ENCODE measurements at places on chromosomes 1 and 21.

DNA sequence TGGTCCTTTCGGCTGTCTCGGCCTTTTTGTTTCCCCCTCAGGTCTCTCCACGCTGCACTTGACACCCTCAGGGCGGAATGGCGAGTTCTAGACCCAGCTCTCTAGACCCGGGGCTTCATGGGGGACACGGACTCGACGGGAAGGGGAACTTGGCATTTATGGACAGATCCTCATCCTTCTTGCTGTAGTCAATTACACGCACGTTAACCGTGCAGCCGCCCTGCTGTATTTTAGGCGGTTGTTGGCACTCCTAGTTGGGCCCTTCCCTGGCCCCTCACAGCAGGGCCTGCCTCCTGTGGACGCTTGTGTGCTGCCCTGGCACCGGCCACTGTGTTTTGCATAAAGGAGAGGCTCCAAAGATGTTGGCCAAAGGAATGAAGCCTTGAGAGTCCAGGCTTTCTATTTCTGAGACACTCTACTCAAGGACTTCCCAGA is 558 bp upstream of the BTG3 start:
- DNase-seq, result peak; percentile 28

GRCh38 chr1:155472491-155473083 is 90.0 kb downstream of the ASH1L start:
- DNase-seq, result peak; percentile 32

- no peak for DNase-seq
Observed at GRCh38 chr1:207898836-207899235, 12.1 kb downstream of the CD34 start.

- DNase-seq, result no peak
Observed at GRCh38 chr1:177779166-177779965, 190.5 kb downstream of the SEC16B start.

DNA sequence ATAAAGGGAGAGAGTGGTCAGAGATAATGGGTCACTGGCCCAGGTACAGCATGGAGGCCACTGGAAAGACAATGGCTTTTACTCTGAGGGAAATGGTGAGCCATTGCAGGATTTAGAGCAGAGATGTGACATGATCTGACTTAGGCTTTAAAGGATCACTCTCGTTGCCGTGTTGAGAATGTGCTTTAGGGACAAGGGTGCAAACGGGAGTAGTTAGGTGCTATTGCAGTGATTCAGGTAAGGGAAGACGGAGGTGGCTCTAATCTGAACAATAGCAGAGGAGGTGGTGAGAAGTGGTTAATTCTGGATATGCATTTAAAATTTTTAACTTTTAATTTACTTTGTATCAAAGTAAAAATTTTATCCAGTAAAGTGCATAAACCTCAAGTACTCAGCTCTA is 9.8 kb downstream of the ADORA1 start:
- DNase-seq, result no peak

DNA sequence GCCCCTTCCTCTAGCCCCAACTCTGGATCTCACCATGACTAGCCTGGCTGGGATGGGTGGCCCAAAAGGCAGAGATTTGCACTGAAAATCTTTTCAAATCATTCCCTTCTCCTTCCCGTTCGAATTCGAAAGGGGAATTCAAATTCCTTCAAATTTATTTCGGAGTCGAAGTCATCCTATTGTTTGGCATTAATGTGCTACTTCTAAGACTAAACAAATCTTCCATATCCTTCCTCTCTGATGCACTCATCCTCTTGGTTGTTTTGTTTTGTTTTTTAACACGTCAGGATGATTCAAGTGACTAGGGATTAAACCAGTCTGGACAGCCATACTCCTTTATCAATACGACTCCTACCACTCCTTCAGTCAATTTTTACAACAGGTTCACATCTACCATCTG is 95.5 kb upstream of the SGIP1 start:
- DNase-seq, result no peak

- no peak for DNase-seq
Observed at GRCh38 chr1:40903106-40903505, 40.9 kb upstream of the CITED4 start.

DNA sequence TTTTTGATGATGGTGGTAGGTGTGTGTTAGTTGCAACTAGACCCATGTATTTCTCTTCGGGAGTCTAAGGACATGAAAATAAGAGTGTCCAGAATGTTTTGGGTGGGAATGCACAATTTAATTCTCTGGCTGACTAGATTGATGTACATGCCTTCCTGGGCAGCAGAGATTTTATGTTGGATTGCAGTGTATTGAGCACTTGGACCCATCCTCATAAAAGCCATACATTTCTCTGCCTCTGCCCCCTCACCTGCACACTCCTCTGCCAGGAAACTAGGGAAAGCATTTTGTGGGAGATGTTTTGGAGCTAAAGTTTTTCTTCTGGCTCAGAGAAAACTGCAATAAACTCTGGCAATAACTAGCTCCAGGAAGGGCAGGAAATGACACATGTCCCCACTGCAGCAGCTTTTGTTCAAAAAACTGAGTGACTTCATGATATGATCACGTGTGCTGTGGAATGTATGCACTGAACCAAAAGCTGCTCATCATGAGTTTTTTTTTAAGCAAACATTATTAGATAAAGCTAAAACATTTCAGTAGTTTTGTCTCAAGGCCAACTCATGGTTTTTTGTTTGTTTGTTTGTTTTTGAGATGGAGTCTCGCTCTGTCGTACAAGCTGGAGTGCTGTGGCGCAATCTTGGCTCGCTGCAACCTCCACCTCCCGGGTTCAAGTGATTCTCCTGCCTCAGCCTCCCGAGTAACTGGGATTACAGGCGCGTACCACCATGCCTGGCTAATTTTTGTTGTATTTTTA is 17.6 kb downstream of the RIT1 start:
- DNase-seq, result peak; percentile 87

- DNase-seq, result no peak
Observed at GRCh38 chr1:24737368-24738117, 7.7 kb upstream of the CLIC4 start.

DNA sequence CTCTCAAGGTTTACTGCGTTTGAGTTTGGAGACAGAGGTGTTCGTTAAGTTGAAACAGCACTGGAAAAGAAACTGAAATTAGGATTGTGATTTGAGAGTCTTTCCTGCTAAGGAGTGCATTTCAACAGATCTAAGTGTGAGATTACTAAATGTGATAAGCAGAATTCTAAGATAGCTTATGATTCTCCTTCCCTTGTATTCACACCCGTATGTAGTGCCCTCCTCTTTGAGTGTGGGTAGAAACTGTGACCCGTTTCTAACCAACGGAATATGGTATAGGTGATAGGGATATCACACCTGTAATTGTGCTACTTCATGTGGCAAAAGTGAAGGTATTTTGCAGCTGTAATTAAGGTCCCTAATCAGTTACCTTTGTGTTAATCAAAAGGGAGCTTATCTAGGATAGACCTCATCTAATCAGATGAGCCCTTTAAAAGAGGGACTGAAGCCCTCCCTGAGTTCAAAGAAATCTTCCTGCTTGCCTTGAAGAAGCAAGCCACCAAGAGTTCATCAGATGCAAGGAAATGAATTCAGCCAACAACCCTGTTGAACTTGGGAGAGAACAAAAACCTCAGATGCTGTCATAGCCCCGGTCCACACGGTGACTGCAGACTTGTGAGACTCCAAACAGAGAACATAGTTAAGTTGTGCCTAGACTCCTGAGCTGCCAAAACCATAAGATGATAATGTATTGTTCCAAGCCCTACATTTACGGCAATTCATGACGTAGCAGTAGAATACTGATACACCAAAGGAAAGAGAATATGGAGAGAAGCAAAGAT is 12.6 kb upstream of the IL12RB2 start:
- DNase-seq, result no peak

- DNase-seq, result no peak
Observed at GRCh38 chr1:192565946-192566345, 9.6 kb upstream of the RGS1 start.

DNA sequence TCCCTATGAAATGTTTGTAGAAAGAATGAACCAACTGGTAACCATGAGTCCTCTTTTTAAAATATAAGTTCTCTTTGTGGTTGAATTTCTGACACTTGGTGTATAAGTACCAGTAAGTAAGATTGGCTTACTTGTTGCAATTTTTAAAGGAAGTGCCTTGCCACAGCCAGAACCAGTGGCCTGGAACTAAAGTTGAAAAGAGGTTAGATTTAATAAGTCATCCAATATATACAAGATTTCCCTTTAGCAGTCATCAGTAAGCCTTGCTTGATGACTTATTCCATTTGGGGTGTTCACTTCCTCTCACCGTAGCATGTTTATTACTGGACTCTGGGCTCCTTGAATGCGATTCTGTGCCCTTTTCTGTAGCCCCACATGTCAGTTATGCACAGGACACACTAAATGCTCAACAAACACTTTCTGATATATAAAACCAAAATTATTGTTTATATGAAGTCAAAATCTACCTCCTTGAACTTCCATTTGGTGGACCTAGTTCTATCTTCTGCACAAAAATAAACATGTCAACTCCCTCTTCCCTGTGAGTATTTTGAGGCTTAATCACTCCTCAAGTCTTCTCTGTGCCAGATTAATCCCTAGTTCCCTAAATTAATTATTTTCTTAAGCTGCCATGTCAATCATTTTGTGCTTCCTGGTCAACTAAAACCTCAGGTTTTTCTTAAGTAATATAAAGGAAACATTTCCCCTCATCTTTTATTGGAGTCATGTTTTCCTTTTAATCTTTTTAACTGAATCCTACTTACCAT is 218.1 kb downstream of the ST6GALNAC3 start:
- DNase-seq, result no peak

DNA sequence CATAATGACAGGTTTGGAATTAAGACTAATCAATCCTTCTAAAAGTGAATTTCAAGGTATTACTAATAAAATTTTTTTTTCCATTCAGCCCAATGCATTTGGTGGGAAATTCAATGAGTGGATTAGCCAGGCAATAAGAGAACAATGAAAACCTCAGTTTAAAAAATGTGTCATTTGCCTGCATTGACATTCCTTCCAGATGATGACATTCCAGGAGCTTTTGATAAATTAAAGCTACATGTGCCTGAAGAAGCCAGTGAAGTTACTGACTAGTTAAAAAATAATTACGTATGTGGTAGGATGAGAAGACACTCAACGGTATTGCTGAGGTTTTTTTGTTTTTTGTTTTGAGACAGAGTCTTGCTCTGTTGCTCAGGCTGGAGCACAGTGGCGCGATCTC is 37.9 kb upstream of the RC3H1 start:
- no peak for DNase-seq

DNA sequence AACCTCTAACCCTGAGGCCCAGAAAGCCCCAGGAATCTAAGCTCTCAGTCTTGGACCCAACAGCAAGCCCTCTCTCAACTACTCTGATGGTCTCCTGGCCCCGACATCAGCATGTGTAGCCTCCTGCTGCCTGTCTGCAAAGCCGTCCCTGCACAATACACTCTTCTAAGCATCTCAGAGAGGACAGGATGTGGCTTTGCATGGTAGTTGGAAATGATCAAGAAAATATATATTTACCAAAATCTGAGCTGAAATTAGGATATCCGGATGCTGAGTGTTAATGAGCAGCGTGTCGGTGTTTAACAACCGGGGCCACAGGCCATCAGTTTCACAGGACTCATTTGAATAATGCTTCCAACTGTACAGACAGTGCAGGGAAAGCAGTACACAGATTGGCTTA is 59.1 kb upstream of the SIM2 start:
- no peak for DNase-seq

- DNase-seq, result peak; percentile 42
Observed at GRCh38 chr1:232501854-232502253, 128.1 kb downstream of the SIPA1L2 start.

DNA sequence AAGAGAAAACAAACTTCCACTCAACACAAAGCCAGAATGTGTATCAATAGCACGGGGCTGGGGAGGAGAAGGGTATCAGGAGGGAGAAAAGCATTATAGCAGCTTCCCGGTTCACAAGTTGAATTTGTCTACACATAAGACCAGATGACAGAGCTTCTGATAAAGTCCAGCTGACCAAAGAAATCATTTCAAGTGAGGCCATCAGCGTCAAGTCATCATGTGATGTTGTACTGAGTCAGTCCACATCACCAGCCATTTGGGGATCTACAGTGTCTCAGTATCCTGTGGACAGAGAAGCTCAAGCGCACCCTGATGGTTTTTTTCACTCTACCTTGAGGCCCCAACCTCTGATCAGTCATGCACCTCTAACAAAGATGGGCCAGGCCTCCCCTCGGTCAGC is 33.0 kb downstream of the SETD4 start:
- no peak for DNase-seq

DNA sequence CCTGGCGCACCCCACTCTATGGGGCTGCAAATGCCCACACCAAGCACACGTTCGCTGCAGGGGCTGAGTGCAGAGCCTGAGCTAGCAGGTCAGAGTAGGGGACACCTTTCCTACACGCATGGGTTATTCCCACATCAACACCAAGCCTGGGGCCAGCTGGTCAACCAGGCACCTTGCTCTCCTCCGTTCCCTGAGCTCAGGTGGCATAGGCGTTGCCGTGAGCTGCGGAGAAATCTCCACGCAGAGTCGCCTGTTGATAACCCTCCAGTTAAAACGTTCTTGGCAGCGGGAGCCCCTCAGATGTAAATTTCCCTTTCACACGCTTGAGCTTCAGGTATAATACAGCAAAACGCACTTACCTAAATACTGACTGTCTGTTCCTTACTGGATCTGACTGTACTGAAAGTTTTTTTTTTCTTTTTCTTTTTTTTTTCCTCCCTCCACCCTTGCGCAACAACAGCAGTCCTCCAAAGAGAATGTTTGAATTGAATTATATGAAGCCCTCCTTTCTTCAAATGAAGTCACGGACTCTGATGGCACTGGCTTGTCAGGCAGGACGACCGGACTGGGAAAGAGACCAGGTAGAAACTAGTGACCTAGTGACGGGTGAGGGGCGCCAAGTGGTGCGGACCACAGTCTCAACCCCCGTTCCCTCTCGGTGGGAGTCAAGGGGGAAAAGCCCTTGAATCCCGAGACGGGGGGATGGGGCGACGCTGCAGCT is 2.1 kb downstream of the BRINP3 start:
- DNase-seq, result no peak

Data from fibroblast of gingiva (primary cell).